Hematopoietic multipotent progenitor cell (in vitro differentiated cells): ENCODE measurements at places on chromosomes 11 and 22.
A peak's percentile ranks its signal among the peaks of the same experiment; 100 is the strongest.

DNA sequence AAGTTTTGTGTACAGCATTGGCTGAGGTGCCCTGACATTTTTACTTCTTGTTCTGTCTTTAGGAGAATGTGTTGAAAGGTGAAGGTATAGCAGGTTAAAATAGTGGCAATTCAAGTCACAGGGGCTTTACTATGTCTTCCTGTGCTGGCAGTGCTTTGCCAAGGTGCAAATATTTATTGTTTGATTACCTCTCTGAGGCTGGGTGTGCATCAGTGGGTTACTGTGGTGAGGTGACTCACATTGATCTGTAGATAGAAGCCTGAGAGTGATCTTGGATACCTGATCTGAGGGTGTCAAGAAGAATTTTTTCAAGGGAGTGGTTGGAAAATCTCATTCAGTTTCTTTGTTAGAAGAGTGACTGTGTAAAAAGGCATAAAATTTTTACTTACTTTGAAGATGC lies 90.0 kb downstream of the ARHGAP42 start:
- DNase-seq = no peak

DNA sequence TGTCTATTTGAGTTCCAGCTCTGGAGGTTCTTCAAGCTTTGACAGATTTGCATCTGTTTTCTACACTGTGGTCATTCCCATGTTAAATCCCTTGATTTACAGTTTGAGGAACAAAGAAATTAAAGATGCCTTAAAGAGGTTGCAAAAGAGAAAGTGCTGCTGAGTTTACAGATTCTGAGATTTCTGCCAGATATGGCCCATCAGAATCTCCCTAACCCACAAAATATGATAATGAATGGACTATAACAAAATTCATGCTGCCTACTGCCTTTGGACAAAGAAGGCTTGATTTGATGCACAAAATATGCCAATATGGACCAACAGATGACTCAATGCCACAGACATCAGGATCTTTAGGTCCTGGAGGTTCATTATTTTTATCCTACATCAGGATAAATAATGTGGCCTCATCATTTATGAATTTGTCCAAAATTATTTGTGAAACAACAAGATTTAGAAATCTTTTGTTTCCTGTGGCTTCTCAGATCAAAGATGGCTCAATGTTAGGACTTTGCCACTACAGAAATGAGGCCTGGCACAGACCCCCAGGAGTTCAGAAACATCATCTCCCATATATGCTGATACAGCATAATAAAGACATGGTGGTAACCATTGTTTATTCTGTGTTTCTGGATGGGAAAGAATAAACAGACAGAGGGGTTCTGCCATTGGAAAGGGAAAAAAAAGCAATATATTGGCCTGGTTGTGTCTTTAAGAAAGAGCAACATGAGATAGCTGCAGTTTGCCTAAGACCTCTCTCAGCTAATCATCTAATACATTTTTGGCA lies 6.7 kb downstream of the OR5AN1 start:
- no peak for DNase-seq

GRCh38 chr11:11148104-11148509 lies 204.9 kb downstream of the CSNK2A3 start:
- peak; percentile 30 for DNase-seq

- no peak for DNase-seq
Measured at GRCh38 chr11:105937738-105938137, 84.3 kb downstream of the MSANTD4 start.

- no peak for DNase-seq
Measured at GRCh38 chr11:69151836-69152235, 3.9 kb upstream of the SMIM38 start.

- DNase-seq = no peak
Measured at GRCh38 chr11:64157631-64158394, 8.1 kb downstream of the MACROD1 start.

DNA sequence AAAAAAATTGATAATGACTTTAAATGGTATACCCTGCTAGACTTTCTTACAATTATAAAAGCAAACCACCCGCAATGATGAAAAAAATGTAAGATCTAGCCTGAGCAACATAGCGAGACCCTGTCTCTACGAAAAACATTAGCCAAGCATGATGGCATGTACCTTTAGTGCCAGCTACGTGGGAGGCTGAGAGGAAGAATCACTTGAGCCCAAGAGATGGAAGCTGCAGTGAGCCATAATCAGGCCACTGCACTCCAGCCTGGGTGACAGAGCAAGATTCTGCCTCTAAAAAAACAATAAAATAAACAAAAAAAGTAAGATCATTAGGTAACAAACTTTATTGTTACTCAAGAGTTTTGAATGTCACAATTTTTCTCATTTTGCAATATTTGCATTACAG lies 39.2 kb downstream of the KMT5B start:
- no peak for DNase-seq

DNA sequence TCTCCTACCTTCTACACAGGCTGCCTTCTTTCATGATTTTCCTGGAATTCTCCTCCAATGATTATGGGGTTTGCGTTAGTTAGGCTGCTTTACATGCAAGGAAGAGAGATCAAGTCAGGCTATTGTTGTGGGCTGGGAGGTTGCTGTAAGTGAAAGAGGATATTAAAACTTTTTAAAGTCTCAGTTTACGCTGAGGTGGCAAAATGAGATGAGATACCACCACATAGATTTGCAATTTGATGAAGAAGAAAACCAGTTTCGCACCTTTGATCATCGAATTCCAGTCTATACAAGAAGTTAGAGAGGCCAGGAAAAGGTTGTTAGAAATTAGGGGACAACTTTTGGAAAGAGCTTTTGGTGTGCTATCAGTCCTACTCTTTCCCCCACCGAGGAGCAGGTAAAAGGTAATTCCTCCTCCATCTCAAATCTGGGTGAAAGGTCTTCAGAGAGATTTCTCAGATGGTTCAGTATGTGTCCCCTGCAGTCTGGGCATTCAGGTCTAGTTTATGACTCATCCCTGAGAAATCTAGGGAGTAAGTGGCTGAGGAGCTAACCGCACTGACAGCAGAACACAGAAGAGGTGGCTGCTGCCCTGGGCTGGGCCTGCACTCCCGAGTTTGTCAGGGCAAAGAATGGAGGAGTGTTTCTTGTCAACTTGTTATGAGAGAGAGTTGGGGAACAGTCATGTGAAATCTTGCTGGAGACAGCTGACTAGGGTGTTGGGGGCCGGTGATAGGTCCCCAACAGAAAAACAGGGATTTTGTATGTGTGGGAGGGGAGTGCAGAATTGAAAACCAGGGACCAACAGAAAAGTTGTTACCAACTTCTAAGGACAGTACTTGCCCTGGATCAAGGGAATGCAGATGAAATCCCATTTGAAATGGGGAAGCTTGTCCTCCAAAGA lies 34.7 kb downstream of the CCDC83 start:
- no peak for DNase-seq

GRCh38 chr11:24932110-24933000 lies 435.5 kb downstream of the LUZP2 start:
- DNase-seq = no peak

DNA sequence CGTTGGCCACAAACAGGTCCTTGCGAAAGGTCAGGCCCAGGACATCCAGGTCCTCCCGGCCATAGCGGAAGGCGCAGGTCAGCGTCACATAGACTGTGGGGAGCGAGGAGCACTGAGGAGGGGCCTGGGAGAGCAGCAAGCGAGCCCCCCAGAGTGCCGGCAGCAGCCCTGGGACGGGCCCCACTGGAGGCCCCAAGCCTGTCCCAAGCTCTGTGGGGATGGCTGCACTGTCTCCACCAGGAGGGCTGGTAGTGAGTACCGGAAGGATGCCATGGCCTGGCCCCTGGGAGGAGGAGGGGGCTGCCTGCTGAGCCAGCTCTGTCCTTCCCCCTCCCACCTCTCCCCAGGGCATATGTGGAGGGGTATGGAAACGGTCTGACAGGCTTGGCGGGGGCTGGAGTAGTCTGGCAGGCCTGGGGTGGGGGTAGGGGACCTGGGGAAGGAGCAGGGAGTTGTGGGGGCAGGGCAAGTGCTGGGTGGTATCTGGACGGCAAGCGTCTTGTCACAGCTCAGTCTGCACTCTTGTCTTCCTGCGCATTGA lies 42.9 kb downstream of the TPBGL start:
- DNase-seq = no peak

DNA sequence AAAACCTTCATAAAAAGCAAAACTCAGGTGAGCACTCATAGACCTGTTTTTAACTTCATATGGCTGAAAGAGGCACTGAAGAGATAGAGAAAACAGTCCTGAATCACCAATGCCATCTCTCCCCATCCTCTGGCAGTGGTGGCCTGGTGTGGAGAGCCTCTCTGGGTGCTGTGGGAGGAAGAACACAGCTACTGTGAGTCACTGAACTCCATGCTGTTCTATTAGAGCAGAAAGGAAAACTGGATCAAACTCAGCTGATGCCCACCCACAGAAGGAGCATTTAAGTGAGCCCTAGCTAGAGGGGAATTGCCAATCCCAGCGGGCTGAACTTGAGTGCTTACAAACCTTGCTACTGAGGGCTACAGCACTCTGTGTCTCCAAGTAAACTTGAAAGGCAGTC lies 115.3 kb upstream of the SESN3 start:
- DNase-seq = no peak

GRCh38 chr11:130872981-130873380 lies 43.3 kb downstream of the SNX19 start:
- DNase-seq = no peak

GRCh38 chr11:20037396-20038153 lies 122.7 kb downstream of the DBX1 start:
- DNase-seq = no peak

DNA sequence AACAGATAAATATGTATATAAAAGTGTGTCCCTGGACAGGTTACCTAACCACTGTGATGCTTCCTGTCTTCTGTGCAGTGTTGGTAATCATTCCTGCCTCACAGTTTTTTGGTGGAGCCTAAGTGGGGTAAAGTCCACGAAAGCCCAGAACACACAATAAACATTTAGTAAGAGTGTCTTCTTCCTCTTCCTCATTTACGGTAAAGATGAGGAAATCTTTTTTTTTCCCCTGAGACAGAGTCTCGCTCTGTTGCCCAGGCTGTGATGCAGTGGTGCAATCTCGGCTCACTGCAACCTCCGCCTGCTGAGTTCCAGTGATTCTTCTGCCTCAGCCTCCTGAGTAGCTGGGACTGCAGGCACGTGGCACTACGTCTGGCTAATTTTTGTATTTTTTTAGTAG lies 117.1 kb downstream of the LDLRAD3 start:
- no peak for DNase-seq

DNA sequence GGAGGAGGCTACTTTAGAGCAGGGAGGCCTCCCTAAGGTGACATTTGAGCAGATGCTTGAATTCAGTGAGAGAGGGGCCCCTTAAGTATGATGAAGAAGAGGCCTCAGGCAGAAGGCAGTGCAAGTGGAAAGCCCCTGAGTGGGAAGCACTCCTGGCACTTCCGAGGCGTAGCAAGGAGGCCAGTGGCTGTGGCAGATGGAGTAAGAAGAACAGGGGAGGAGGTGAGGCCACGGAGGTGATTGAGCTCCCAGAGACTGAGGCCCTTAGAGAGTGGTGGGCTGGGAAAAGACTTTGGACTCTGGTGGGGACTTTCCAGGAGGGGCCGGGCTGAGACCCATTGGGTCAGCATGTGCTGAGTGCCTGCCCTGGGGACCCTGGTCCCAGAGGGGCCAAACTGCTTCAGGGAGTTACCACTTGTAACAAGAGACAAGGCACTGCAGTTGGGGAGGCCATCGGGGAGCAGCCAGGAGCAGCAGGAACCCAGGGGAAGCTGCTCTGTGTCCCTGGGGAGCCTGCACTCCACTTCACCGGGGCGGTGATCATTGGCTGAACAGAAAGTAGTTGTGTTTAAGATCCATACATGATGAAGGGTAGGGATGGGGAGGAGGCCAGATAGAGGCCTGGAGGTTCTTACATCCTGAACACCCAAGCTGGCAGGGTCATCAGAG lies 2.5 kb upstream of the CENPM start:
- DNase-seq = no peak

DNA sequence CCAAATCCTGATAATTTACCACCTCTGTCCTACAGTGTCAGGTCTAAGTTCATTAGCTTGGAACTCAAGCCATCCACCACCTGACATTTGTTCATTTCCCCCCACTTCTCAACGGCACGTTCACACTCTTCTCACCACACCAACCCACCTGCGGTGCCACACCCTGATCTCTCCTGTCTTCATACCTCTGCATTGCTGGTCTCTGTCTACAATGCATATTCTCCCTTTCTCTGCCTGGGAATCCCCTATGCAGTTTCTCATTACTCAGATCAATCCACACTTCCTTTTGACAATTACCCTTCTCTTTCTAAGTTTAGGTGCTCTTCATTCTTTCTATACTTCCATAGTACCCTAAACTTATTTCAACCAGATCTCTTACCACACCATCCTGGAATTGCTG lies 20.4 kb upstream of the EMSY start:
- DNase-seq = no peak

- no peak for DNase-seq
Measured at GRCh38 chr22:49411236-49411635, 416.4 kb downstream of the BRD1 start.

DNA sequence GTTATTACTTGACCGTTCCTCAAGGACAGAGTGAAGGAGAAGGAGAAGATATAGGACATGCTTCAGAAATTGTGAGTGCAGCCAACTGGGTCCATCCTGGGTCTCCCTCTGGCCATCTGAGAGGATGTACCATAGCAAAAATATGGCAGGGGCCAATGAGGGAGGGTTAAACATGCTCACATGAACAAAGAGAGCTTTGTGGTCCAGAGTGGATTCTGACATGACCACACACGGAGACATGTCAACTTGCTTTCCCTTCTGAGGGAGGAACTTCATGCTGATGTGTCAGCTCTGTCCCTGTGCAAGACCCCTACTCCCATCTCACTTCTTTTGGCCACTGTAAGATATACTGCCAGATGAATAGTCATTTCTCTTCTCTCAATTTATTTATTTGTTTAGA lies 3.0 kb upstream of the UBASH3B start:
- no peak for DNase-seq

GRCh38 chr11:124168796-124169195 lies 14.3 kb upstream of the OR10D3 start:
- no peak for DNase-seq
